CD4-positive, alpha-beta T cell treated with Interleukin-2 at 100 ng/mL for 4 hours (primary cell): ENCODE measurements at places on chromosomes 1 and 21.
A peak's percentile ranks its signal among the peaks of the same experiment; 100 is the strongest.

GRCh38 chr1:59290193-59290949, 6.5 kb upstream of the FGGY start:
- DNase-seq = no peak

DNA sequence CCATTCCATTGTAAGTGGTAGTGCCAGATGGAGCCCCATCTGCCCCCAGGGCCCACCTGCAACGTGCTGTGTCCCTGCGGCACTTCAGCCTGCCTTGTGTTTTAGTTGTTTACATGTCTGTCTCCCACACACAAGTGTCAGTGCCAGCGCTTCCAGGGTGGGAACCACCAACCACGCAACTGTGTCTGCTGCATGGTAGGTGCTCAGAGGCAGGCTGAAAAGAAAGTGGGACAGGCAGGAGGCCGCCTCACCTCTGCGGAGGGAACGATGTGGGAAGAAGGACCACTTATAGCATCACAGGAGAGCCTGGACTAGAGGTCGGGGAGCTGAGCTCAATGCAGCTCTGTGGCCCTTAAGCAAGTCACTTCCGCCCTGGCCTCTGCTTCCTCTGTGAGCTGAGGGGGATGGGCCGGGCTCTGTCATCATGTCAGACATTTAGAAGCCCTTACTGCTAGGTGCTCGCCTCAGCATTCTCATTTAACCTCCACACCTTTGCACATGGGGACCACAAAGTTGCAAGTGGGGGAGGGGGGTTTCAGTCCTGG, 17.9 kb downstream of the SLC9A1 start:
- peak; percentile 78 for DNase-seq

DNA sequence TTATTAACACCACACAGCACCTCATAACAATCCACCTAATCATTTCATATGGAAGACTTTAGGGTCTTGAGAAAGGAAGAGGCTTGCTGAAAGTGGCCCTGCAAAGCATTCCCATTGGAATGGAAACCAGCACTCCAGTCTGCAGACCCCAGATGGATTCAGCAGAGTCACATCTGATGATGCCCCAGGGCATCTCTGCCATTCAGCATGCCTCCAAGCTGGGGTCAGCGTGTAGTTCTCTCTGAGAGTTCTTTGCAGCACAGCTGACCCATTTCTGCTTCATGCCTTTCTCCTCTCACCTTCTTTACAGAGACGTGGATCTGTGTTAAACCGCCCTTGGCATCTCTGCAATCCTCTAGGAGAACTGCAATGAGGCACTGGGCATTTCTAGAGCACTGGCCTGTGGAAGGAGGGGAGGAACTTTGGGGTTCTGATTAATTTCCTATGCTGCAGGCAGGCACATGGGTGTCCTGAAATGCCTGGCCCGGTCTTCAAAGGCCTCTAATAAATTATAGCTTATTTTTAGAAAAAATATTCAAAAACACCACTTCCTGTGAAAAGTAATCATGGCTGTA, 2.6 kb upstream of the LUZP1 start:
- DNase-seq = no peak

GRCh38 chr1:27380224-27380623, 2.9 kb downstream of the CD164L2 start:
- DNase-seq = no peak

DNA sequence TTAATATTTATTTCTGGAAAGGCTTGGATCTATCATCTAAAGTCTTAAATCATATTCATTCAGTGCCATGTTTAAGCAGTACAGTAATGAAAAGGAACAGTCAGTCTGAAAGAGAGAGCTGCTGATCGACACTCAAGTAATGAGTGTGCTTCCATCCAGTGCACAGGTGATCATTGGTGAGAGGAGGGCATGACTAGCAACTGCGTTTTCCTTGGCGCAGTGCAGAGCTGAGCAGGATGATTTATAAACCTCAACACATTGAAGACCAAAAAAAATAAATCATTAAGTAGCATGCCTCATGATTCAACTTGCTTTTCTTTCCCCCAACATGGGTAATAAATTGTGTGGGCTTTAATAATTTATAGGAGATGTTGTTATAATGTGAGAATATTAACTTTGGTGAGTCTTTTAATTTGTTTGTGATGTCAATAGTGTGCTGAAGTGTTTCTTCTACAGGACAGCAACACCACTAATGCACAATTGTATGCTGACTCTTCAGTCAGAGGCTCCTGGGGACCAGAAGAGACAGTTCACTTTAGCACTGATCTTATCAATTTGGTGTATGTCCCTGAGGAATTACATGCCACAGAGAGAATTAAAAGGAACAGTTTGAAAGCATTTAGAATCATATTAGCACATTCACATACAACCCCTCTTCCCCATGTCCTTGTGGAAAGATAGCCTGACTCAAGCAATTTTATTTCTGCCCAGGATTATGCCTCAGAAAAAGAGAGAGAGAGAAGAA, 199.7 kb upstream of the ADGRL2 start:
- no peak for DNase-seq

DNA sequence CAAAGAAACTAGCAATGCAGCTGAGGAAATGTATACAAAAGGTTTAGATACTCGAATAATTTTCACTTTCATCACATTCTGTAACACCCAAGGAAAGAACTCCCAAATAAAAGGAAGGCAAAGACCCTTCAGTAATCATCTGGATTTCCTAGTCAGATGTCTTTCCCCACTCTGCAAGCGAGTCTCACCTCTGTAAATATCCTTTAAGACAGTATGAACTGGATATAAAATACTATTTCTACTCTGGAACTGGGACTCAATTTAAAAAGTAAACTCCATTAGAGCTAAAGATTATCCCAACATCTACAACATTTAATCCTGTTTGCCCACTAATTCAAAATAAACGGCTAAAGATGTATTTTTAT, 27.0 kb downstream of the C2CD2 start:
- DNase-seq = no peak
